Motor neuron (in vitro differentiated cells): ENCODE measurements at places on chromosomes 1 and 21. TPM values are rescaled to one million over a fixed set of nuclear protein-coding genes. Genes with fewer than 3 reads are reported as not detected.

RORC gene
- total RNA-seq = 0.14 and 0.34 TPM in 2 replicates

KRTAP7-1 gene
- not detected in 2 replicates for total RNA-seq

AMY1C gene
- not detected in 2 replicates for total RNA-seq

OR2L2 gene
- total RNA-seq = 0.70 and 1.5 TPM in 2 replicates

TRAF3IP3 gene
- 0.49 and 1.0 TPM in 2 replicates for total RNA-seq

MROH7 gene
- 0.64 and 1.1 TPM in 2 replicates for total RNA-seq

TAS1R3 gene
- 1.7 and 2.3 TPM in 2 replicates for total RNA-seq

RHEX gene
- total RNA-seq = 0.31 TPM in 1 of 2 replicates, not detected in the other

LPAR3 gene
- total RNA-seq = 0.41 and 0.55 TPM in 2 replicates

PYHIN1 gene
- total RNA-seq = 2.1 and 3.5 TPM in 2 replicates

ZNF593OS gene
- total RNA-seq = 5.7 and 6.0 TPM in 2 replicates

COL11A1 gene
- total RNA-seq = 5.4 and 7.5 TPM in 2 replicates

E2F2 gene
- total RNA-seq = 7.6 and 7.8 TPM in 2 replicates

RCAN1 gene
- 226 and 280 TPM in 2 replicates for total RNA-seq

RNF186 gene
- total RNA-seq = not detected in 2 replicates

ACKR1 gene
- 3.8 and 6.0 TPM in 2 replicates for total RNA-seq

TUT4 gene
- total RNA-seq = 36.0 and 45.6 TPM in 2 replicates

TIAM1 gene
- 15.9 and 16.0 TPM in 2 replicates for total RNA-seq

ALPL gene
- total RNA-seq = 0.45 and 0.70 TPM in 2 replicates

KISS1 gene
- not detected in 2 replicates for total RNA-seq

GJB4 gene
- 0.18 and 0.33 TPM in 2 replicates for total RNA-seq

RXFP4 gene
- 2.0 and 2.7 TPM in 2 replicates for total RNA-seq

CD101 gene
- 1.2 and 2.7 TPM in 2 replicates for total RNA-seq

CNR2 gene
- 0.09 and 0.10 TPM in 2 replicates for total RNA-seq

IGFN1 gene
- total RNA-seq = 1.8 and 2.0 TPM in 2 replicates

PTGER3 gene
- 1.8 and 2.1 TPM in 2 replicates for total RNA-seq

ASCL5 gene
- 1.9 and 2.0 TPM in 2 replicates for total RNA-seq

SPATA1 gene
- 1.4 and 3.3 TPM in 2 replicates for total RNA-seq

LRRIQ3 gene
- total RNA-seq = 0.71 and 1.2 TPM in 2 replicates

PTAFR gene
- 0.28 and 0.53 TPM in 2 replicates for total RNA-seq

DPT gene
- total RNA-seq = 18.6 and 31.1 TPM in 2 replicates

PTP4A2 gene
- total RNA-seq = 210 and 242 TPM in 2 replicates

RPTN gene
- 0.06 TPM in 1 of 2 replicates, not detected in the other for total RNA-seq

KRTAP13-2 gene
- not detected in 2 replicates for total RNA-seq

FCRL1 gene
- total RNA-seq = 0.14 and 0.78 TPM in 2 replicates

SH3BGRL3 gene
- total RNA-seq = 34.1 and 34.5 TPM in 2 replicates

SV2A gene
- total RNA-seq = 90.1 and 93.4 TPM in 2 replicates

SYT14 gene
- total RNA-seq = 9.8 and 9.9 TPM in 2 replicates

PRAMEF15 gene
- total RNA-seq = not detected in 2 replicates

COL16A1 gene
- 5.2 and 7.2 TPM in 2 replicates for total RNA-seq

SLC45A3 gene
- 2.3 and 2.4 TPM in 2 replicates for total RNA-seq

LMX1A gene
- not detected in 2 replicates for total RNA-seq

TSPEAR gene
- not detected in 2 replicates for total RNA-seq

SHISAL2A gene
- 1.0 and 1.6 TPM in 2 replicates for total RNA-seq

LMOD1 gene
- 0.71 and 0.87 TPM in 2 replicates for total RNA-seq

AGO3 gene
- total RNA-seq = 10.5 and 12.0 TPM in 2 replicates
